ENCODE measurements at places on chromosomes 2 and 18.
A peak's percentile ranks its signal among the peaks of the same experiment; 100 is the strongest.

DNA sequence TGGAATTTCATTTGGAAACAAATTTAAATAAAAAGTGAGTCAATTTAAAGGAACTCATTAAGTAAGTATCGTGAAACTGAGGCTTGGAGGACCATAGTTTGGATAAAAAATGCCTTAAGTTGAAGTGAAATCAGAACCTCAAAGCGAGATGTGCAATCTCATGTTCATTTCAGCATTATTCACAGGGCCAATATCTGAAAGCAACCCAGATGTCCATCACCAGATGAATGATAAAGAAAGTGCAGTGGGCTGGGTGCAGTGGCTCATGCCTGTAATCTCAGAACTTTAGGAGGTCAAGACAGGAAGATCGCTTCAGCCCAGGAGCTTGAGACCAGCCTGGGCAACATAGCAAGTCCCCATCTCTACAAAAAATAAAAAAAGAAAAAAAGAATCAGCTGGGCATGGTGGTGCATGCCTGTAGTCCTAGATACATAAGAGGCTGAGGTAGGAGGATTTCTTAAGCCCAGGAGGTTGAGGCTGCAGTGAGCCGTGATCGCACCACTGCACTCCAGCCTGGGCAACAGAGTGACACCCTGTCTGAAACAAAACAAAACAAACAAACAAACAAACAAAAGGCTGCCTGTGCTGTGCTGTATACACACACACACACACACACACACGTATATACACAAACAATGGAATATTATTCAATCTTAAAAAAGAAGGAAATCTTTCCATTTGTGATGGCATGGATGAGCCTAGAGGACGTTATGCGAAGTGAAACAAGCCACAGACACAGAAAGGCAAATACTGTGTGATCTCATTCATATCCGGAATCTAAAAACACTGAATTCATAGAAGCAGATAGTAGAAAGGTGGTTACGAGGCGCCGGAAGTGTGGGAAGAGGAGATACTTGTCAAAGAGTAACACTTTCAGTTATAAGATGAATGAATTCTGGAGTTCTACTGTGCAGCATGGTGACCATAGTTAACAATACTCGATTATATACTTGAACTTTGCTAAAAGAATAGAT, 14.5 kb downstream of the SH3RF3 start:
- no peak for DNase-seq

GRCh38 chr2:196617430-196617829, 22.1 kb upstream of the CCDC150 start:
- no peak for DNase-seq

DNA sequence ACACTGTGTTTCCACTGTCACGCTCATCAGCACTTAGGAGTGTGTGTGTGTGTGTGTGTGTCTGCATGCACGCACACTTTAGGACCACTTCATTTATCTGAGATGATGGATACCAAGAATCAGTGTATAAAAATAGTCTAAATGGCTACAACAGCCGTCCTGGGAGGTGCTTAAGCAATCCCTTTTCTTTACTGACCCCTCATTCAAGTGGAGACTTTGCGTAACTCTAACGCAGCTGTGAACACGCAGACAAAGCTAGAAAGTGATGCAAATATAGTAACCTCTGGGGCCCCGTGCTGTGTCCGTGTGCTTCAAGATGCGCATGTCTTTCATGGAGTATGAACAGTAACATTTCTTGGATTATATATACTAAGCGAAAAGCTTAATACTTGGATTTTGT, 40.4 kb upstream of the RBM44 start:
- DNase-seq: no peak

DNA sequence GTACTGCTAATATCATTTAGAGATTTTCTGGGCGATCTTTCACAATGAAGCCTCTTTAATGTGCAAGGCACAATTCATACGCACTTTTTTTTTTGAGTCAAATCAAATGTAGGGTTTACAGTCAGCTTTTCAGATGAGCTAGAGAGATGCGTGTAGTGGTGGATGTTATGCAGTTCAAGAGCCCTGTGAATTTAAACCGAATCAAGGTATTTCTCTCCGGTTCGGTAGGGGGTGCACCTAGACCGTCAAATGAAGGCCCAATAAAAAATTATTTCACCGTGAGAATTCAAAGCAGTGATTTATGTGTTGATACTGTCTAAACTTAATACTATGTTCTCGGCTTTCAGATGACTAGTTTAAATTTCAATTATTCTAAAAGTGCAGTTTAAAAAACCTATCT, 1.1 kb downstream of the PTH2R start:
- DNase-seq: no peak

- no peak for DNase-seq
Observed at GRCh38 chr2:8154936-8155335, 526.9 kb upstream of the ID2 start.

GRCh38 chr18:57077786-57078552, 68.9 kb upstream of the BOD1L2 start:
- peak; percentile 32 for DNase-seq

DNA sequence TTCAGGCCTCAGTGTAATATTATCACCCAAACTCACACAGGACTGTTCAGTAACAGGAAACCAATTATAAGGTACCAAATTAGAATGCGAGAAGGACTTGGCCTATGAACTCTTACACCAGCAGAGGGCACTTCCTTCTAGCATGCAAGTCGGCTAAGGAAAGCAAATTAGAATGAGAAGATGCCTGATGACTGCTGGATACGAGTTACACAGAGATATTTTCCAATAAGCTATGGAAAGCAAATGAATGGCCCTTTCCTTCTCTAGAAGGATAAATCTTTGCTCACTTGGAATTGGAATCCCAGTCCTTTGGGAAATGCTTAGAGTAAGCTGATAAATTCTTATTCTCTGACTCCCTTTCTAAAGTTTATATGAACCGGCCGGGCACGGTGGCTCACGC, 109.8 kb downstream of the AP1S3 start:
- peak; percentile 5 for DNase-seq

- DNase-seq: no peak
Observed at GRCh38 chr18:36124841-36125240, 4.3 kb downstream of the SLC39A6 start.

Measured in KG1 (cell line).